HT-29 (cell line): ENCODE measurements at places on chromosomes 6 and 20. TPM values are rescaled to one million over a fixed set of nuclear protein-coding genes. Genes with fewer than 3 reads are reported as not detected.

DNA sequence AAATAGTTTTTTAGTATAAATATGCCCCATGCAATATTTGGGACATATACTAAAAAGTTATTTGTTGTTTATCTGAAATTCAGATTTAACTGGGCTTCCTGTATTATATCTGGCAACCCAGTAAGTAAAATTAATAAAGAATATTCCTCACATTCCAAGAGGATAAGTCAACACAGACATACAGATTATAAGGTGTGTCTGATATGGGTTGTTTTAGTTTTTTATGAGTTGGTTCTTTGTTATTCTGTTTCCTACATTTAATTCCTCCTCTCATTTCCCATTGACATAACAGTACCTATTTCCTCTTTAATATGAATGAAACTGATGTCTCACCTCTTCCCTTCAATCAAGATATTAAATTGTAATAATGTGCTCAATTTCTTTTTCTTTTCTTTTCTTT is 1.7 kb upstream of the PLA2G7 start:
- DNase-seq: no peak

GRCh38 chr6:7074870-7075269 is 32.9 kb upstream of the RREB1 start:
- DNase-seq: no peak

DNA sequence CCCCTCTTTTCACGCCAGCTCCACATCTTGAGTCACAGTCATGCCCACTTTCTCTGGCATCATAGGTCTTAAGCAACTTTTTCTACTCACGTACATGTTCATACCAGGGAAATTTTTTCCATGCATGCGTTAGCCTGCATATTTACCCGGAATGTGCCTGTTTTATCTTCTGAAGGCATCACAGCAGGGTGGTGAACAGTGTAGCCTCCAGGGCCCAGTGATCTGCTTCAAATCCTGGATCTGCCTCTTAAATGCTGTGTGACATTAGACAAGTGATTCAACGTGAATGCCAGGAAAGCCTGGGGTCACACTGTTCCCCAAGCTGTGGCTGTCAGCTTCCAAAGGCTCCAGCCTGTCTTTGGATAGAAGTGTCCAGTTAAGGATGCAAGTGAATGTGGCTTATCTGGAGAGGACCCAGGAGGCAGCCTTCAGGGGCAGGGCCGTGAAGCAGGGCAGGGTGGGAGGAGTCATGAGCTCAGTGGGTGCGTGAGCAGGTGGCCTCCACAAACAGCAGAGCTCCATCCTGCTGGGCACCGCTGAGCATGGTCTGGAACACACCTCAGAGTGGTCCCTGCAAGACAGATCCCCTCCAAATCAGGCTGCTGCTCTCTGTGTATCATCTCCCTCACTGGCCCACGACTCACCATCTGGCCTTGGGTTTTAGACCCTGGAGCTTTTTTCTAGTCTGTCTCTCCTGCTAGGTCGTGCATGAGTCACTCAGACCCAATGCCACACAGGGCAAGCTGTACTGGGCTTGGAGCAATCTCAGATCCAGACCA is 30.4 kb upstream of the CD93 start:
- no peak for DNase-seq

The COQ3 gene
- 8.3 and 12.4 TPM in 2 replicates for total RNA-seq

- DNase-seq: no peak
Observed at GRCh38 chr6:42152024-42152423, 9.6 kb upstream of the C6orf132 start.

DNA sequence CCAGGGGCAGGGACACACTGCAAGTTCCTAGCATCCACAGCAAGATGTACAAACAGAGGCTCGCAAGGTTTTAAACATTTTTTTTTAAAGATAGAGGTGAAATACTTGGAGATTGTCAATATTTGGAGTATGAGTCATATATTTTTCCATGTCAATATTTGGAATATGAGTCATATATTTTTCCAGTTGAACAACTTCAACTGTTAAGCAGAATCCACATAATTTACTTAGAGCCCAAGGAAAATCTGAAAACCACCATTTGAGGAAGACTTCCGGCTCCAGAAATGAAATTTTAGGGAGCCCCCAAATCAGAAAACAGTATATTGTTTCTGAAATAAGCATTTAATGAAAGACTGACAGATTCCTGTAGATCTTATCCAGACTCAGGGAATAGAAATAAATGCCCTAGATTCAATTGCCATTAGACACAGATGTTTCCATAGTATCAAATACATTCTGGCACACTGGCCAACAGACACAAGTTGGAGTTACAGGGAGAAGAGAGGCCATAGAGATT is 51.6 kb upstream of the FAM184A start:
- peak; percentile 77 for DNase-seq

The REM1 gene
- not detected in 2 replicates for total RNA-seq

- no peak for DNase-seq
Observed at GRCh38 chr20:4187147-4187546, 171.8 kb upstream of the RNF24 start.

The CLPSL1 gene
- total RNA-seq: not detected in 2 replicates

- DNase-seq: peak; percentile 9
Observed at GRCh38 chr6:122799140-122799745, 10.2 kb downstream of the SMPDL3A start.

The SEMG1 gene
- not detected in 2 replicates for total RNA-seq

GRCh38 chr6:113660819-113661218 is 196.3 kb upstream of the MARCKS start:
- DNase-seq: no peak

The SALL4 gene
- 2.7 and 3.4 TPM in 2 replicates for total RNA-seq

The FAM209B gene
- not detected in 2 replicates for total RNA-seq

DNA sequence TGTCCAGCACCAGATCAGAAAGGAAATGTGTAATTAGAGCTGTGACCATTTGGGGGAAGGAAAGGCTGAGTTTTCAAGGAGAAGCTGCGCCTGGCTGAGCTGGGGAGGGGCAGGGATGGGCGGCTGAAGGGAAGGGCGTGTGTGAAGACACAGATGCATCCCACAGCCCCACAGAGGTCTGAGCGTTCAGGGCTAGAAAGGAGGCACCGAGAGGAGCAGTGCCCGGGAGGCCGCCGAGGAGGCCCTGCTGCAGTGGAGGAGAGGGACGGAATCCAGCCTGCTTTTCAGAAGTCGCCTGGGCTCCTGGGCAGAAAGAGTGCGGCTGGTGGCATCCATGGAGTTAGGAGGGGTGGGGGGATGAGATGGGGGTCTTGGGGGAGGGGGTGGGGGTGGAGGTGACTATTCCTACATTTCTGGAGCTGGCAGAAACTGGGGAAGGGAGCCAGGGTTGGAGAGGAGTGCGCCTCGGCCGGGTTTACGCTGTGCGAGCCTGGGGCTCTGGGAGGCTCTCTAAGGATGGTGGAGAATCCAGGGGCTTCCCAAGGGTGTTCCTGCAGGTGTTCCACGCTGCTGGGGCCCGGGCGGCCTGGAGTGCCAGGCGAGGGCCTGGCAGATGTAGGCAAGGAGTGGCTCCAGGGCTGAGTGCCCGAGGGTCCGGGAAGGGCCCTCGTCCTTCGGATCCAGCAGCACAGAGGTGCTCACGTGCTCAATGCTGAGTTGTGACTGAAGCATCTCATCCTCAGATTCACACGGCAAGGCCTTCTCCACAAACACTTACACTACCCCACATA is 41.8 kb downstream of the WDR27 start:
- no peak for DNase-seq

The NHSL1 gene
- 14.1 and 15.6 TPM in 2 replicates for total RNA-seq

DNA sequence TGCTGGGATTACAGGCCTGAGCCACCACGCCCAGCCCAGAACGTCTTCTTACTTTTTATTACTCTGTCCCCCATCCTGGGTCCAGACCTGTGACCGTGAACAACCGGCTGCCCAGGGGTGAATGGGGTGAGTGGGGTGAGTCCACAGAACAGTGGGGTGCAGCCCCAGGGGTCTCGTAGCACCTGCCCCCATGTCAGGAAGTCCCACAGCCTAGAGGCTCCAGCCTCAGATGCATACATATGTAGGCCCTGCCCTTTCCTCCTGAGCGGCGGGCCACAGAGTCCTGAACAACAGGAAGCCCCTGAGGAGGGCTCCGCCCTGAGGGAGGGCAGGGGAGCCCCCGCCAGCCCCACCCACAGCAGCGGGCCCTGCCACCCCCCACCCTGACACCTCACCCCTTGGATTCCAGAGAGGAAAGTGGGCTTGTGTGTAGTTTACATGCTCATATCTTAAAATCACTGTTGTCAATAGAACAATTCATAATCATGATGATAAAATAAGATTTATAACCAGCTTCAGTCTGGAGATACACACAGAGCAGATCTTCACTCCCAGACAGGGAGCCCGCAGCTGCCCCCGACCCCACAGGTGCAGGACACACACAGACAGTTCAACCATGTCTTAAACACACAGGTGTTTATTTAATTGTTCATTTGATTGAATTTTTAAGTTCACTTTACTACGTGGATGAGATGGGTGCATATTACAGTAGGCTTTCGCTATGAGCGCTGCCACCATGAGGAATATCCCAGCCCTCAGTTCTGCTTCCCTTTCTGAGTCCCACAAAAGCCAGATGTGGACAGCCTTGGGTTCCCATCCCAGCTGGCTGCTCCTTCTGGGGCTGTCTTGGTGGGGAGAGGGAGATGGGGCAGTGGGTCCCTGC is 12.4 kb upstream of the GMEB2 start:
- DNase-seq: no peak

DNA sequence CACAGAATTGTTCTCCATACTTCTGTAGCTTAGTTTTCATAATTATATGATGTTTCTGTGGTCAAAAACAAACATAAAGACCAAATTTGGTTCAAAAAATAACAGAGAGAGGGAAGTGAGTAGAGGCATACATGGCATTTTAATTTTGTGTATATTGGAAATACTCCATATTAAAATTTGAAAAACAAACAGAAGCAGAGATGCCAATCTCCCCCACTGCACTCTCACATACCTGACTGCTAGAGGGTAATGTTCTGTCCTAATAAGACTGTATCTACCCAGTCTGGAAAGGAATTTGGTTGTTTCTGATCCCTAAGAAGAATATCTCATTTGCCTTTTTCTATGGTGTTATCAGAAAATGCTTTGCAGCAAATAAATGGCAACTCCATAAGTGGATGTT is 959.0 kb upstream of the FLRT3 start:
- DNase-seq: no peak

The CCDC28A gene
- 8.4 and 11.6 TPM in 2 replicates for total RNA-seq

The PRSS16 gene
- total RNA-seq: 3.9 and 6.0 TPM in 2 replicates

The XKR7 gene
- total RNA-seq: not detected in 2 replicates

DNA sequence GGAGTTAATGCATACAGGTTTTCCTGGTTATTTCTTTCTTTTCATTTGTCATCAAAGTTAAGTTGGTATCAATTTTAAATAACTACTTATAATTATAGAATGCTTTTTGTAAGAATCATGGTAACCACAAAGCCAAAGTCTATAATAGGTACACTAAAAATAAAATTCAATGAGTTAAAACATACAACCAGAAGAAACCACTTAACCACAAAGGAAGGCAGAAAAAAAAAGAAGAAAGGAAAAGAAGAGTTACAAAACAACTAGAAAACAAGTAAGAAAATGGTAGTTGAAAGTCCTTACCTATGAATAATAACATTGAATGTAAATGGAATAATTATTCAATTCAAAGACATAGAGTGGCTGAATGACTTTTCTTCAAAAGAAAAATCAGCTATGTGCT is 45.6 kb downstream of the THBS2 start:
- DNase-seq: no peak

DNA sequence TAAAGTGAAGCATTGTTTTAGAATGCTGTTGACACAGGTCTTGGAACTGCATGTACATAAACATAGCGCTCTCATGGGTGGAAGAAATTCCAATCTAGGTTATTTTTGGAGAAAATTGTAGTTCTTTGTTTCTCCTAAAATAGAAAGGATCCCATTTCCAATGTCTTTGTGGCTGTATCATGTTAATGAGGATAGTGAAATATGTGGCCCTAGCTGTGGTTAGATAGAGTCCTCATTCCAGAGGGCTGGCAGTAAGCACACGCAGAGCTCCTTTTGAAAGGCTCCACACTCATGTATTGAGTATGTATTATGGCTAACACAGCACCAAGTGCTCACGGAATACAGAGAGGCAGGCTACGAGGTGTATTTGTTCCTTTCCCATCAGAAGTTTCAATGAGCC is 60.9 kb downstream of the SNRNP48 start:
- no peak for DNase-seq

- no peak for DNase-seq
Observed at GRCh38 chr20:23301436-23302050, 49.0 kb upstream of the NXT1 start.

DNA sequence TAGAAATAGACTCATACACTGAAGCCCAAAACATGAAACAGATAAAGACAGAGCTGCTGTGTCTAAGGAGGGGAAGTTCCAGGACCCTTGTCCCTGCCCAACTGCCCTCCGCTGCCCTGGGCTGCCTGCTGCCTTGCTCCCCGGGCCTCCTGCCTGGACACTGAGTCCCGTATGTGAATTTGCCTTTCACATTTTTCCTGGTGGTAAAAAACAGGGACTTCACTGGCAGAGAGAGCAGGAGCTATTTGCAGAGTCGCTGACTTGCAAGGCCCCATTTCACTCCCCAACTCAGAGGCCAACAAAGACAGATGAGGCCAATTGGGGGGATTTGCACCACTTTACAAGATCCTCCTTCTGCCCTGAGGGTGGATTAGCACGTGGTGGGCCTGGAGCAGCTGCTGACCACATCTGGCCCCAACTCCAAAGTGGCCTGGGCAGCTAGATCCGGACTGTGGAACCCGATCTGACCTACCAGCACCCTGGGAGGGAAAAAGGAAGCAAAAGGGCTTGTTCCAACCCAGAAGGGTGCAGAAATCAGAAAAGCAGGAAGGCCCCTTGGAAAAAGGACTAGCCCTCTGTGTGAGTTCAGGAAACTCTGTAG is 61.4 kb downstream of the NOL4L start:
- no peak for DNase-seq

- no peak for DNase-seq
Observed at GRCh38 chr6:2204272-2204671, 41.1 kb downstream of the GMDS start.

DNA sequence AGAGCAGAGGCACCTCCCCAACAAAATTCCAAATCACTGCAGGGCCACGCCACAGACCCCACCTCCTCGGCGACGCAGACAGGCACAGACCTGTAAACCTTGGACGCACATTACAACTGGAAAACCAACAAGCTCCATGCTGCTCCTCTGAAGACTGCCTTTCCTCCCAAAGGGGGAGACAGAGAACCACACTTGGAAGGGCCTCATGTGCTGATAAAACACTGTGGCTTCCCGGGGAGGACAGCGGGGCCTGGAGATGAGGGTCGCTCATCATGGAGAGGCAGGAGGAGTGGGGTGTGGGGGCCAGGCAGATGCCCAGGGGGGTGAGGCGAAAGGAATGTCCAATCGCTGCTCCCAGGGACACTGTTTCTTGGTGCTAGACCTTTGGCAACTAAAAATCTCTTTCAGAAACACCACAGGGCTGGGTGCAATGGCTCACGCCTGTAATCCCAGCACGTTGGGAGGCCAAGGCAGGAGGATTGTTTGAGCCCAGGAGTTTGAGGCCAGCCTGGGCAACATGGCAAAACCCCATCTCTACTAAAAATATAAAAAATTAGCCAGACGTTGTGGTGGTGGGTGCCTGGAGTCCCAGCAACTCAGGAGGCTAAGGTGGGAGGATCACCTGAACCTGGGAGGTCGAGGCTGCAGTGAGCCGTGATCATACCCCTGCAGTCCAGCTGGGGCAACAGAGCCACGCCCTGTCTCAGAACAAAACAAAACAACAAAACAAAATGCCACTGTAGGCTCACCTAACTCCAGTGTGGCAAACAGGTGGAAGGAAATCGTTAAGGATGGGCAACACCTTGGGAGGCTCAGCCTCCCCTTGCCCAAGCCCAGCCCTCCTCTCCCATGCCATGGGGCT is 53.8 kb downstream of the ABHD12 start:
- DNase-seq: peak; percentile 41

The OR2H1 gene
- total RNA-seq: not detected in 2 replicates

The VGLL2 gene
- not detected in 2 replicates for total RNA-seq

The KCNG1 gene
- total RNA-seq: not detected in 2 replicates
